ENCODE measurements at places on chromosomes 1 and 21.
A peak's percentile ranks its signal among the peaks of the same experiment; 100 is the strongest.

DNA sequence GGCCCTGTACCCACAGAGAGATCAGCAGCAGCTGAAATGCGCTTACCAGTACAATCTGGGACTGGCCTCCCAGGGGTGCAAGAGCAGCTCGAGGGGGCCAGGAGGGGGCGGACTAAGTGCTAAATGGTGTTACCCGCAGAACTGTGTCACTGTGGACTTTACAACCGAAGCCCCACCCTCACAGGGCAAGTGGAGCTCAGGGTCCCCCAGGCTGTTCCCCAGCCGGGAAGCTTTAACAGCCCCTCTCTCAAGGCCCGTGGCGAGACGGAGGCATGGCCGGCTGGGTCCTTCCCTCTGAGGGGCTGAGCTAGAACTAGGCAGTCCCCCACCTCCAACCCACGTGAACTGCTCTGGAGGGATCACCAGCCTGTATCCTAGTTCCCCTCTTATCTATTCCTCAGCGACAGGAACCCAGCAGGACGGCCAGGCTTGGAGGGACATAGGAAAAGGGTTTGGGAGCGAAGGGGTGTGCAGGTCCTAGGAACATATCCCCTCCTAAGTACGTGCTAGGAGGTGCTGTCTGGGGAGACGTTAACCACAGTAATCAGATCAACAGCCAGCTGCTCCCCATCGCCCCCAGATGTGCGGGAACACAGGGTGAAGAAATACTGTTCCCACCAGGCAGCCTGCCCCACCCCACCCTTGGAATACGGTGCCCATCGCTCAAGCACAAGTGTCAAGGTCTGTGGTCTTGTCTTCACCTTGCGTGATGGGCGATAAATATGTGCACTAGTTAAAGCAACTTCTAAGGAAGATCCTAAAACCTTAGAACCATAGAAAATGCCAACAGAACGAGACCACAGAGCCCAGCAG, 24.4 kb downstream of the ZBTB17 start:
- no peak for DNase-seq

DNA sequence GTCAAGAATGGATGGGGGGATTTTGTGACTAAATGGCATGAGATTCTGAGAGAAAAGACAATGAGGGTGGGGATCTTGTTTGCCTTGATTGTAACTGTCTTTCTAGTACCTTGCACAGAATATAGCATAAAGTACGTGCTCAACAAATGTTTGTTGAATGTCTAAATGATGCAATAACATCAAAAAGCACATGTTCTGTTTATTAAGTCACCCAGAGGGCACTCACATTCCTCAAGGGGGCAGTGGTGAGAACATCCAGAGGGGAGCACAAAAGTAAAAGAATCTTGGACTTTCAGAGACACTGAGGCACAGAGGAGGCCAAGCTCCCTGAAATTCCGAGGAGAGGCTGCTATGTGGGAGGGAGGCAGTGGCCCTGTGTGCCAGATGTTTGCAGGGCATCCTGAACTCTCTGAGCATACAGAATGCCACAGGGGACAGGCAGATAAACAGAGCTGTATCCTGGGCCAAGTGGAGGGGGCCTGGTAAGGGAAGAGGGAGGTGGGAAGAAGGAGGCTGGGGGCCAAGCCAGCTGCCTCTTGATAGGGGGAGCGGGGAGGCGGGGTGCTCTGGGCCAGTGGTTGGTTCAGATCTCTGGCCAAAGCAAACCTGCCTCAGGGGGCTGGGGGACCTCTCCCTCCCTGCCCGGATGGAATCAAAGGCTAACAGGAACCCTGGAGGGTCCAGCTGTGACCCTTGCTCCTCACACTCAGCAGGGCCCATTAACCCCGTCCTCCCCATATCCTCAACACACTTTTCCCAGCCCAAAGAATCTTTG, 6.5 kb upstream of the ATP1A2 start:
- peak; percentile 25 for DNase-seq

DNA sequence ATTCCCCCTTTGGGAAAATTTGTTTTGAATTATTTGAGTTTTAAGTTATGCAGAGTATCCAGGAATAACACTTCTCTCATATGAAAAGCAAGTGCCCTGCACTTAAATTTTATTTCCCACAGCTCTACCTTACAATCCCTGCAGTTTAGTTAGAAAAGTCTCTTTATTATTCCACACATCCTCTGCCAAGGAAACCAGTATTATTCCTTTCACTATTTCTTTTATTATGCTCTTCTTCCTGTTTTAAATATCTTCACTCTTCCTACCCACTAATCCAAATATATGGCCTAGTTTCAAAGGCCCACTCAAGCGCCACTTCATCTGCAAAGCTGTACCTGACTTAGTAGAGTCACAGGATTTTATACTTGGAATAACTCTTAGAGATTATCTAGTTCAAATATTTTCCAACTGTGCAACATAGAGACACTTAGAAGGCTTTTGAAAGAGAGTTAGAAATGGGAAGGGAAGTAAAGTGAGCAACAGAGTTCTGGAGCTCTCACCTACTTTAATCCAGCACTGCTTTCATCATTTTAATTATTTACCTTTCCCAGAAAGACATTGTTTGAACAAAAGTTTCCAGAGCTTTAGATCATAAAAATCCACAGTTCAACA, 97.2 kb upstream of the LYPLAL1 start:
- no peak for DNase-seq

GRCh38 chr1:244339073-244339692, 112.5 kb downstream of the ADSS2 start:
- DNase-seq: no peak

DNA sequence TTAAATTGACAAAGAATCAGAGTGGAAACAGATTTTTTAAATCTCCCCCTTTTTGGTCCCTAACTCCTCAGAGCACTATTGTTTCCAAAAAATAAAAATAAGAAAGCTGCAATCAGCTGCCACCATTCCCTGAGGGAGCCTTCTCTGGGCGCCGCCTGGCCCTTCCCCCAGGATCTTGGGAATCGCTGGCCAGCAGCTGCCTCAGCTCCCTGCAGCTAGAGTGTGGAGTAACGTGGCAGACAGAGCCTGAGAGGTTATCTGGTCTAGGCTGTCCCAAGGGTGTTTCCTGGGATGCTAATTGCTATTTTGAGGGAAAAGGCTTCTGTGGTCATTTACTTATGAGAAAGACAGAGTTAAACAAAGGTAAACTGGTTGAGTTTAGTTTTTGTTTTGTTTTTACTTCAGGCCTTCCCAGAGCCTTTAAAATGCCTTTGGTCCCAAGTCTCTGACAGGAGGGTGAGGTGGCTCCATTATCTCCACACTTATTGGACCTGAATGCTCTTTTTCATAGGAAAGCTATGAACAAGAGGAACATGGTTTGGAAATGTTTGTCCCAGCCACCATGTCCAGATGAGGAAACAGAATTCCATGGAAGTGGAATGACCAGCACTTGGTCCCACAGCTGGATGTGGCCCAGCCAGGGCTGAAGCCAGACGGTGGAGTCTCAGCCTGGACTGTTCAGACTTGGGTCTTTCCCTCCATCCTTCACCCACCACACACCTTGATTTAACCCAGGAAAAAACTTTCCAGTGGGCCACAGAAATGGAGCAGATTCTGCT, 14.1 kb upstream of the KIAA1614 start:
- no peak for DNase-seq

DNA sequence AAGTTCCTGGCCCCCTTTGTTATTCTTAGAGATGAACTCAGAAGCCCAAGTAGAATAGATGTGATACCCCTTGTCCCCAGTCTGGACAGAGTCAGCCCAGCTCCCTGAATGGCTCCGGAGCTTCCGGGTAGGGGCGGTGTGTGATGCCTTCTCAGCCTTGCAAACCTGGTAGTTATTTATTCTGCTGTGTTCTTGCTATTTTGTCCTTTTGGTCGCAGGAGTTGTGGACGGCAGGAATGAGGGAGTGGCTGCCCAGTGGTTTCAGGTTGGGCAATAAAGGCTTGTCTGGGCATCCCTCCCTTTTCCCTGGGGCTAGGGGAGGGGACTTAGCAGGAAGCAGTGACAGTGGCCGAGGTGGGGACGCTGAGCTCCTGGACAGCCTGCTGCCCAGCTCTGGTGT, 2.8 kb downstream of the PTPRU start:
- DNase-seq: no peak

- DNase-seq: no peak
Observed at GRCh38 chr1:218164111-218164929, 120.8 kb upstream of the RRP15 start.

DNA sequence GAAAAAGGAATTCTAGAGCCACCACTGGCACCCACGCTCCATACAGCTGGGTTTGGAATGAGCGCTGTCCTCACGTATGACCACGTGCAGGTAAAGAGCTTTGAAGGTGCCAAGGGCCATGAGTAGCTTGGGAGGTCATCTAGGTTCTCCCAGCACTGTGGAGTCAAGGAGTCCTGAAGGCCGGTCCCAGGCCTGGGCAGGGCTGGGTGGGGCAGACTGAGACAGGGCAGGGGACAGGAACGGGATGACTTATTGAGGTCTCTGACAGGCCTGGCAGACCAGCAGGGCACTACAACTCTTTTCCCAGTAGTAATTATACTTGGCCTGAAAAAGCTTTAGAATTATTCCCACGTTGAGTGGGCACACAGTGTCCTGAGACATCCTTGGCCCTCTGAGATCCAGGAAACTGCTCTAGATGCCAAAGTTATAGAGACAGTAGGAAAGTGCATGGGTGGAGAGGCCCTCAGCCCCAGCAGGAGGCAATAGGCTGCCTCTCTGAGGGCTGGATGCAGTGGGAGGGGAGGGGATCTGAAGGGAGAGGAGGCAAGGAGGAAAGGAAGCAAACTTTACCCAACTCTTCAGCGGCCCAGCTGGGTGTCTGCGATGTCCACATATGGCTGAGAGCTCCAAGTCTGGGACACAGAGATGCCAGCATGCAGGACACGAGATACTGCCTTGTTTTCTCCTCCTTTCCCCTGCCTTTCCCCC, 1.8 kb upstream of the CDA start:
- no peak for DNase-seq

Measured in activated naive CD8-positive, alpha-beta T cell treated with anti-CD3 and anti-CD28 coated beads, Interleukin-2, amount 50 U/mL, for 16 hours (primary cell).